ENCODE measurements at places on chromosomes 12 and 14.

DNA sequence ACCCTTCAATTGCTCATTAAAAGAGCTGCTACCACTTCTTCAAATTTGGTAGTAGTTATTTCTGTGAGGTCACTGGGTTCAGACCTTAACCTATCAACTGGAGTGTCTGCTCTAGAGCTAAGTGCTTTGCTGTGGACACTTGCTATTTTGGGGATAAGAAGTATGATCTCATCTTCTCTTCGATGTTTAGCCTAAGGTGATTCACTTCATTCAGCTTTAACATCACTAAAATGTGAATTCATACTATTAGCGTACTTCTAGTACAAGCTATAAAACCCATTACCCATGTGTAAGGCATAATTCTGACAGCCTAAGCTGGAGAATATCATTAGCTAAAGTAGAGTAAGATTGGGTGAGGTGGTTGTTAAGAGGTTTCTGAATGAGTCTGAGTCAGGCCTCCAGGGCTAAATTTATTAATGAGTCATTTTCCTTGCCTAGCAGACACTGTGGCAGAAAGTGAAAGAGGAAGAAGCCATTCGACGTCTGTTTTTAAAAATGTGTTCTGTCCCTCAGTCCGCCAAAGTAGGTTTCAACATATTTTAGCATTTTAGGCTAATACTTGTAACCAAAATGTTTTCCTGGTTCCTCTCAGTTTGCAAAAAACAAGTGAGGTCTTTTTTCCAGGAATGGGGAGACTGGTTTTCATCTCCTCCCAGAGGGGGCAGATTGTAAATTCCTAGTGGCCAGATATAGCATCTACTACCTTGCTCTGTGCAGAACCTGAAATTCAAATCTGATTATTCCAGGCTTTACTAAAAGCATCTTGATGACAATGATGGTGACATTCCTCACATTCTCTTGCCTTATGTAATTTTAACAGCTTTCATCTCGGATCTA lies 103.6 kb downstream of the SSPN start:
- DNase-seq, result no peak

DNA sequence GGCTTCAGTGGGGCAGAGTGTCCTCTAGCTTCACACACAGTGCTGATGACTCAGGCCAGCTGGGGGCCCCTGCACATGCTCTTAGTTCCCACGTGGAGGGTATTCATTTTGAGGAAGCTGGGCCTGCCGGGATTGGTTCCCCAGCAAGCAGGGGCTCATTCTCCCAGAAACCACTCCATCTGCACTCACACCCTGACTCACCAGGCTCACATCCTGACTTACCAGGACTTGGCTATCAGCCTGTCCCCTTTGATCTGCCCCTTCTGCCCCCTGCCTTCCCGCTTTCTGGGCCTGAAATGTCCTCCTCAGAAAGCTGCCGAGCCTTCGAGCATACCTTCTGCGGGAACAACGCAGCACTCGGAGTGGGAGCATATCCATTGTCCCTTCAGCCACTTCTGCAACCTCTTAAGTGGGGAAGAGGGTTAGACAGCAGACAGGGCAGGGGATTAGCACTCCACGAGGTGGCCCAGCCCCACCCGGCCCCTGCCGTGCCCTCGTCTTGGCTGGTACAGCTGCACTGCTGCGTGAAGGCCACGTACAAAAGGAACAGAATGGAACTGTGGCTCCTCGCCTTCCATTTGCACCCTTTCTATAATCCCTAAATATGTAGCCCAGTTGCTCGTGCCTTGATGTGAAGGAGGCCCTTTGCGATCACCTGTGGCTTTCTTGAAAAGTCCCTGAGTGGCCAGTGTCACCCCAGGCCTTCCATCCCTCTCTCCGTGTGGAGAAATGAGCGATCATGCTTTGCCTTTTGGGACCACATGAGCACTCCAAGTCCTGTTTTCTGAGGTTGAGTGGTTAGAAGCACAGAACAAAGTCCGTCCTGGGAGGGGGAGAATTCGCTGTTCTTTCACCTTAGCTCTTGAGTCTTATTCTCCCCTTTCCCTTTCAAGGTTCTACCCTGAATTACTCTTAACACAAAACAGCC lies 26.1 kb downstream of the TPCN1 start:
- DNase-seq, result no peak

DNA sequence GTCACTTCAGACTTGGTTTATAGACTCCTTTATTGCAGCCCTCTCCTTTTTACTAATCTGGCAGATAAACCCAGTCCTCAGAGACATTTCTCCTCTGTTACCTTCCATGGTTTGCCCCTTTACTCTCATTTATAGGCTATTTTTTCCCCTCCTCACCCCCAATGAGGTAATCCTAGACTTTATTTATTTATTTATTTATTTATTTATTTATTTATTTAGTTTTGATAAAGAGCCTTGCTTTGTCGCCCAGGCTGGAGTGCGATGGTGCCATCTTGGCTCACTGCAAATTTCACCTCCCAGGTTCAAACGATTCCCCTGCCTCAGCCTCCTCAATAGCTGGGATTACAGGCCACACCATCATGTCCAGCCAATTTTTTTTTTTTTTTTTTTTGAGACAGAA lies 8.4 kb downstream of the FGD4 start:
- no peak for DNase-seq

DNA sequence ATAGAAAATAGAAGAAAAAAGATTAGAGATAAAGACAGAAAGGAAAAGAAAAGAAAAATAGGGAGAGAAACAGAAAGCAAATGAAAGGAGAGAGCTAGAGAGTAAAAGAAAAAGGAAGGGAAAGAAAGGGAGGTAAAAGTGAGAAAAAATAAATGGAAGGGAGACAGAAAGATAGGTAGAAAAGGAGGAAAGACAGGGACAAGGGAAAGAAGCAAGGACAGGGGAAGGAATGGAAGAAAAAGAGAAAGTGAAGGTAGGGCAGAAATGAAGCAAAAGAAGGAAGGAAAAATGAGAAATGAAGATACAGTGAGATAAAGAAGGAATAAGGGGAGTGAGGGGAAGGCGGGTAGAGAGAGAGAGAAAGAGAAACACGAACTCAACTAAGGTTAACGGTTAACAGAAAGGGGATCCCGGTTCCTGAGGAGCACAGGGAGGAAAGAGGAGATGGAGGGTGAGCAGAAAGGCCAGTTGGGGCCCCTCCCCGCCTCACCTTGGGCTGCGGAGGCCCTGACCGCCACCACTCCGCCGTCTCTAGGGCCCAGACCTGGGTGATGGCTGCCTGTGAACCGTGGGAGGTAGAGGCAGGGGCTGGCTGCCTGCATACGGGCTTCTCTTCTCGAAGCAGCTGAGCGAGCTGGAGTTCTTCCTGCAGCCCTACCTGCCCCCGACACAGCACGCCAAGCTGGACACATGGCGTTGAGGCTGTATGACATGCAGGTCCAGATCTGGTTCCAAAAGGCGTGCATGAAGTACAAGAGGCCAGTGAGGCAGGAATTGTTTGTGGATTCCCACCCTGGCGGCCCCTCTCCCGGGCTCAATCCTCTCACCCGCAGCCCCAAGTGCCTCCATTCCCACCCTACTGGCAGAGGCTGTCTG lies 59.5 kb downstream of the SMUG1 start:
- no peak for DNase-seq

GRCh38 chr12:22121224-22121623 lies 75.2 kb downstream of the CMAS start:
- peak; percentile 28 for DNase-seq

DNA sequence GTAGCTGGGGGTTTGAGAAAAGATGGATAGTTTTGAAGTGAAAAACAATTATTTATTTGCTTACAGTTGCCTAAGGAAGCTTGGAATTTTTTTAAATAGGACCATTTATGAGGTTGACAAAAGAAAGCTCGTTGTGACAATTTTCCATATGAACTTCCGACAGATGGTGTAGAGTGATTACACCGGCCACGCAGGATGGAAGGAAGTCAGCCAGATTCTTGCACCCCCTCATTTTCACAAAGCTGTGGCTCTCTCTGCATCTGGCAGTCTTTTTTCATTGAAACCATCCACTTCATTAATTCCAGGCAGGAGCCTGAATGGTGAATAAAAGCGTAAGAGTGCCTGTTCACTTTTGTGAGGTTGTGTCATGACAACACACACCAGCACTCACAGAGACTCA lies 1284.1 kb downstream of the AACS start:
- DNase-seq, result no peak

- DNase-seq, result no peak
Measured at GRCh38 chr12:52279422-52280318, 5.2 kb downstream of the KRT86 start.

DNA sequence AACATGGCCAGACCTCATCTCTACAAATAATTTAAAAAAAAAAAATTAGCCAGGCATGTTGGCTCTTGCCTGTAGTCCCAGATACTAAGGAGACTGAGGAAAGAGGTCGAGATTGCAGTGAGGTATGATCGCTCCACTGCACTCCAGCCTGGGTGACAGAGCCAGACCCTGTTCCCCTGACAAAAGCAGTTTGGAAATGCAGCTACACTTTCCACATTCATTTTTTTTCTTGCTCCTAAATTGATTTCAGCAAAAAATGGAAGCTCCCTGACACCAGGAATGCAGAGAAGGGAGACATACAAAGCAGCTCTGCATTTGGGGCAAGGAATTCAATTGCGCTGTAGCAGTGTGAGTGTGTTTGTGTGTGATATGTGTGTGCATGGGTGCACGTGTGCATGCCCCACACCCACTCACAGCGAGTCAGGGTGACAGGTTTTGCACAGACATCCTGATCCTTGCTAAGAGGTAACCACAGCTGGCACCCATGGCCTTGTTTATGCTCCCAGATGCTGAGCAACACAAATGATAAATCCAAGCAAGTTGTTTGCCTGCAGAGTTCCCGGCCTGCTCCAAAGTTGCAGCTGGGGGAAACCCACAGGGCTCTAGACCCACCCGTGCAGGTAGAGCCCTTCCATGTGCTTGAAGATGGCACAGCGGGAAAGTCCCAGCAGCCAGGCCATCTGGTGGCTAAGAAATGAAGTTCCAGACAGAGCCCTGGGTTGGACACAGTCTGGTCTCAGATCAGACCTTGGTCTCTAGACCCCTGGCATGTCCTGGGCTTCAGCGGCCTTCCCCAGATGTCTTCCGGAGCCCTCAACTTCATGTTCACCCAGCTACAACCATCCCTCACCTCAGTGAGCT lies 25.9 kb upstream of the BDKRB2 start:
- no peak for DNase-seq

DNA sequence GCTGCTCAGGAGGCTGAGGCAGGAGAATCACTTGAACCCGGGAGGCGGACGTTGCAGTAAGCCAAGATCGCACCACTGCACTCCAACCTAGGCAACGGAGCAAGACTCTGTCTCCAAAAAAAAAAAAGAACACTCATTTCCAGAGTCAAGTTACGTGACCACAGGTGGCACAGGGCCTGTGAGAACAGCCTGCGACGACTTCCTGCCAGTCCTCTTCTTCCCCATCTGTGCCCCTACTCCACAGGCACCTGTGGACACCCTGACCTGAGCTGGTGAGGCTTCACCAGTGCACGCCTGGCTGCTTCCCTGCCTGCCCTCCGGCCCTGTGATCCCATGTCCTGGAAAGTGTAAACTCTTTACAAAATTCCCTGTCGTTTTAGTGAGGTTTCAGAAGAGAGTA lies 77.7 kb downstream of the PPP2R5C start:
- DNase-seq, result peak; percentile 40

GRCh38 chr14:77037938-77038568 lies 9.5 kb upstream of the IRF2BPL start:
- peak; percentile 75 for DNase-seq

- DNase-seq, result no peak
Measured at GRCh38 chr14:27995691-27996090, 770.9 kb upstream of the FOXG1 start.

GRCh38 chr12:49089821-49090773 lies 4.5 kb downstream of the DHH start:
- DNase-seq, result peak; percentile 45

- no peak for DNase-seq
Measured at GRCh38 chr14:43165651-43166050, 1341.4 kb downstream of the FSCB start.

DNA sequence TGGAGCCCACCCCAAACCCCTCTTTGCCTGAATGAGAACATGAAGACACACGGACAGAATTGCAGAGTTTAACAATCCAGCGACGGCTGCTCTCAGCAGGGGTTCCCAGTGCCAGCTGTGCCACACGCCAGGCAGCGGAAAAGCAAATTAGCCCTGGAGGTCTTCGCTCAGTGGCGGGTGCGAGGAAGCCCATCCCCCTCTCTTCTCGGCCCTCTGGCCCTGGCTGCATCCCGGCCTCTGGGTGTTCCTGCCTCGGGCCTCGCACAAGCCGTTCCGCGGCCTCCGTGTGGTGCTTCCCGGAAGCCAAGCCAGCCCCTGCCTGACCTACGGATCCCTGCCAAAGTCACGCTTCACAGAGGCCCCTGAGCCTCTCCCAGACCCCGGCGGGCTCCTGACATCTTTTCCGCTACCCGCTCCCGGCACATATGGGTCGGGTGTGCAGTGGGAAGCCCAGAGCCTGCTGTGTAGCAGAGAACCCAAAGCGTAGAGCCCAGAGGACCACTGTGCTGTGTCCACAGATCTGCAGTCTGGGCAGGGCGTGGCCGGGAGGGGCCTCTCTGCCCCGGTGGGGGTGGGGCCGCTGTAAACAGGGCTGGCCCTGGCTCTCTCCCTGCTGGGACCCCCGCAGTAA lies 70.7 kb upstream of the GALNT9 start:
- no peak for DNase-seq

DNA sequence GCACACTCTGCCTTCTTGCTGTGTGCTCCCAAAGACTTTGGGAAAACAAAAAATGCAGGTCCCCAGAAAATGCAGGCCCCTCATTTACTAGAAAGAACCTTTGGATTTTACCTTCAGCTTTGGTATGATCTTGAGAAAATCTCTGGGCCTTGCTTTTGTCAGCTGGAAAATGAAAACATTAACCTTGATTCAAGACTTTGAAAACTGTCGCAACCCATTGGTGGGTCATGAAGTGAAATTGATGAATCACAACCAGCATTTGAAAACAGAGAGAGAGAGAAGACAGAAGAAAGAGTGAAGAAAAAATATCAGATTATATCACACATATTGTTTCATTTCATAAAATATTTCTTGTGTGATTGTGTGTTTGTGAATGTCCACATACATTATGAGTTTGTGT lies 322.5 kb downstream of the ZFP36L1 start:
- no peak for DNase-seq

GRCh38 chr14:38207736-38208617 lies at the start of gene SSTR1:
SSTR1 (plus strand) TSS chr14:38207904; CDS start chr14:38209390, 1,486 bp downstream.
- no peak for DNase-seq

DNA sequence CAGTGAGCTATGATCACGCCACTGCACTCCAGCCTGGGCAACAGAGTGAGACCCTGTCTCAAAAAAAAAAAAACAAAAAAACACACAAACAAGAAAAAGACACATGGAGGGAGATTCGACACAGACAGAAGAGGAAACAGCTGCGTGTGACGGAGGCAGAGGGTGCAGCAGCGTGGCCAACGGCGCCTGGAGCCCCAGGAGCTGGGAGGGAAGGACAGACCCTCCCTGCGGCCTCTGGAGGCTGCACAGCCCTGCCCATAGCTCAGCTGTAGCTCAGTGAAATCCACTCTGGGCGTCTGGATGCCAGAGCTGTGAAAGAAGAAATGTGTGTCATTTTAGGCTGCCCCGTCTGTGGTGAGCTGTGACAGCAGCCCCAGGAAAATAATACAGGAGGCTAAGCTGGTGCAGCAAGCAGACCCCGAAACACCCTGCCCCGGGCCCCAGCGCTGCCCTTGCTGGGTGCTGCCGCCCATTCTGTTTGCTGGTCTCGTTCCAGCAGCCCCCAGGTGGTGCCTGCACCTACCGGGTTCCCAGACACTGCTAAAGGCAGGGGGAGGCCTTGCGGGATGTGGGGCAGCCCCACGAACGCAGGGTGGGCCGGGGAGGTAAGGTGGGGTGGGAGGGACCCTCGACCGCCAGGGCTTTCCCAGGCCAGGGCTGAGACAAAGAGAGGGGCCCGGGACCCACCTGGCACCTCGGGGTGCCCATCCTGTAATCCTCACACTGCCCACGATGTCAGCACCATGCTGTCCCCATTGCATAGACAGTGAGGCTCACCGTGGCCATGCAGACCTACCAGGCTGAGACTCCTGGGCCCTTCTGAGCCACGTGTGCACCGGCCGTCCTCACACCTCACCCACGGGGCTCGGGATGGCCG lies 21.2 kb downstream of the GALNT9 start:
- no peak for DNase-seq
